ENCODE measurements at places on chromosomes 6 and 20. TPM values are rescaled to one million over a fixed set of nuclear protein-coding genes. Genes with fewer than 3 reads are reported as not detected.

- DNase-seq: no peak
Measured at GRCh38 chr20:45053430-45054351, 47.2 kb downstream of the KCNS1 start.

GRCh38 chr6:160349020-160349441, 853 bp downstream of the SLC22A3 start:
- DNase-seq: no peak

DNA sequence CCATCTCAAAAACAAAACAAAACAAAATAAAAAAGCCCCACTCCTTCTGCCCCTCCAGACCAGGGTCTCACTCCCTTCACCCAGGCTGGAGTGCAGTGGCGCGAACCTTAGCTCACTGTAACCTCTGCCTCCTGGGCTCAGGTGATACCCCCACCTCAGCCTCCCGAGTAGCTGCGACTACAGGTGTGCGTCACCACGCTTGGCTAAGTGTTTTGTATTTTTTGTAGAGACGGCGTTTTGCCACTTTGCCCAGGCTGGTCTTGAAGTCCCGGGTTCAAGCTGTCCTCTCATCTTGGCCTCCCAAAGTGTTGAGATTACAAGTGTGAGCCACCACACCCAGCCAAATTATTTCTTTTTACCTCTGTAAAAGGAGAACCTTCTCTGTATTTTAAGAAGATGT, 110.1 kb downstream of the NCOA3 start:
- DNase-seq: no peak

Gene MMP24
- 0.05 TPM for total RNA-seq

- DNase-seq: no peak
Measured at GRCh38 chr6:106180208-106180607, 94.1 kb downstream of the PRDM1 start.

DNA sequence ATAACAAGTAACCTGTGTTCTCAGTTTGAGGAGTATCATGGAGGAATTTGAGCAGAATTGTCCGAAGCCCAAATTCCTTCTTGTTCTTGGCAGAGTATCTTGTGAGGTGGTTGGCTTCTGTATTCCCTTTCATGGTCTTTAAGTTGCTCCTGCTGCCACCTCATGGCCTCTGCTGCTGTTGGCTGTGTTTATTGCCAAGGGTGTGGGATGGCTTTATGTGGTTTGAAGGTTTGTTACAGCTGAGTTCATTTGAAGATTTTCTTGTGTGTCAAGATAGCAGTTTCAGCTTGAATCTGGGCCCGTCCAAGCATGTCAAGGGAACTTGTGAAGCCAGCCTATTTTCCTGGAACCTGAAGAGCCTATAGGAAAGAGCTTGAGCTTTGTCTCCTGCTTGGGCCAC, 20.2 kb upstream of the TTK start:
- peak; percentile 85 for DNase-seq

Gene LYRM4
- 33.7 TPM for total RNA-seq
